ENCODE measurements at places on chromosomes 3 and 15. TPM values are rescaled to one million over a fixed set of nuclear protein-coding genes. Genes with fewer than 3 reads are reported as not detected.

GRCh38 chr15:60091157-60091556 lies 87.0 kb downstream of the FOXB1 start:
- no peak for DNase-seq

MESP2 gene
- not detected for total RNA-seq

LRCH3 gene
- total RNA-seq: 60.4 TPM

MLF1 gene
- 0.53 TPM for total RNA-seq

GRCh38 chr3:52090131-52090932 lies 34.0 kb upstream of the DUSP7 start:
- no peak for DNase-seq

DNA sequence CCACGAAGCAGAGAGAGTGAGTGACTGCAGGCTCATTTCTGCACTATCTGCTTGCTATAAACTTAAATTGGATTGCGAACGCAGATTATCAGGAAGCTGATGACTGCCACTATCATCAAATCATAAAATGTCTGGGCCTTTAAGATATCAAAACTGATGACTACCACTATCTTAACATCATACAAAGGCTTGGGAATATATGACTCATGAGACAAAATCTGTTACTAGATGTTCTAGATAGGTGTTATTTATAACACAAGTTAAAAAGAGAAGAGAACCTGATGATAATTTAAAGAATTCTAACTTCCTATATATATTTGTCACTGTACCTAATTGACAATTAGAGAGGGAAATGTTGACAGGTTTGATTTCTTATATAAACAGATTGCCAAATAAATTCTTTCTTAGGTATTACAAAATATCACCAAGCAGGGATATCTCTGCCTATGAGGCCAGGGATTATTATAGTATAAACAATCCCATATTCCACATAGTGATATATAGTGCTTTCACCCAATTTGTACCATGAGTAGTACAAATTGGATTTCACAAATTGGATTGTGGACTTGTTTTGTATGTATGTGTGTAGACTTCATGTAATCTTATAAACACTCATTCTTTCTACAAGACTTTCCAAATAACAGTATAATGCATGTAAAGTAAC lies 1157.2 kb downstream of the ROBO1 start:
- DNase-seq: no peak

- DNase-seq: no peak
Measured at GRCh38 chr3:111691293-111691909, 96.3 kb upstream of the ZBED2 start.

DNA sequence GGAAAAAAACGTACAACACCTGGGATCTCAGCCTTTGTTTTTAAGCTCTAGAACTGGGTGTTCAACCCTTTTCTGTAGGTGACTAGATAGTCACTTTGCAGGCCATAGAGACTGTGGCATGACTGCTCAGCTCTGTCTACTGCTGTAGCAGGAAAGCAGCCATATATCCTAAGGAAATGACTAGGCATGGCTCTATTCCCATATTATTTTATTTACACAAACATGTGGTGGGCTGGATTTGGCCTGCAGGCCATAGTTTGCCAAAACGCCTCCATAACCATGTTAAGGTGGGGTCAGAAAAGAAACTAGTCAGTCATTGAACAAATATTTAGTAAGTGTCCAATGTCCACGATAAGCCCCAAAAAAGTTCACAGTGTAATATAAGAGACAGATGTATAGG lies 452.5 kb downstream of the MCTP2 start:
- no peak for DNase-seq

DNA sequence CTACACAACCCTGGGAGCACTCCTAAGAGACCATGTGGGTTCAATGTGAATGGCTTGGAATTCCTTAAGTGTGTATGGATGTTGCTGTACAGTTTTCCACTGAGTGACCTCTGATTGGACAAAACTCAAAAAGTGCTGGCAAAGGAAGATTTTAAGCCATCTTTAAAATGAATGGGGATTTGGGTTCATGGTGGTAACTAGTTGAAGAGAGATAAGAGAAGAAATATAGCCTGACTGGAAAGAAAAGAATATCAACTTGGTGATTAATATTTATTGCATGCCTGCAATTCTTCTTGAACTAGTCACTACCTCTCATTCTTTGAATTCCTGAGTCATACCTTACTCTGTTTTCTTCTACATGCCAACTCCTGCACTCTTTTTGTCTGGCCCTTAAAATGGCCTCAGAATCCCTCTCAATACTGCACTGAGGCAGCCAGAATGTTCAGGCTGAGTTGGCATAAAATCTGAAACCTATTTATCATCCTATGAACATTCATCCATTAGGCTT lies 124.7 kb downstream of the RPL22L1 start:
- no peak for DNase-seq

GABRA5 gene
- total RNA-seq: not detected

Measured in activated CD8-positive, alpha-beta T cell treated with anti-CD3 and anti-CD28 coated beads, Interleukin-2, amount 10 ng/mL, durations not matched to agents 7 days and 5 days (primary cell).